ENCODE measurements at places on chromosomes 3 and 15.

DNA sequence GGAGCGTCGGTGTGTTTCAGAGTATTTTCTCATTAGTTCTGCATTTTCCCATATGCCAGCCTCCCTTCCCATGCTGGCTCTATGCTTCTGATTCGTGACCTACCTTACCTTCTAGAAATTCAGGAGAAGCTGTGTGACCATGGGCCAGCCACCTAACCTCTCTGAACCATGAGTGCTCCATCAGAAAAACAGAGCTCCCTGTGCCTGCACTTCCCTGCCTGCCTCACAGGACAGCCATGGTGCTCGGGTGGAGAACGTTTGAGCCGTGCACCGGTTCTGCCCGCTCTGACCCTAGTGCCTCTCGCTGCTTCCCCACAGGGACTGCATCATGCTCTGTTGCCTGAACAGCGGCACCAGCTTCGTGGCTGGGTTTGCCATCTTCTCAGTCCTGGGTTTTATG lies 74.5 kb upstream of the SLC6A1 start:
- DNase-seq = no peak

GRCh38 chr15:101049282-101049681 lies 130.1 kb downstream of the LRRK1 start:
- DNase-seq = no peak

DNA sequence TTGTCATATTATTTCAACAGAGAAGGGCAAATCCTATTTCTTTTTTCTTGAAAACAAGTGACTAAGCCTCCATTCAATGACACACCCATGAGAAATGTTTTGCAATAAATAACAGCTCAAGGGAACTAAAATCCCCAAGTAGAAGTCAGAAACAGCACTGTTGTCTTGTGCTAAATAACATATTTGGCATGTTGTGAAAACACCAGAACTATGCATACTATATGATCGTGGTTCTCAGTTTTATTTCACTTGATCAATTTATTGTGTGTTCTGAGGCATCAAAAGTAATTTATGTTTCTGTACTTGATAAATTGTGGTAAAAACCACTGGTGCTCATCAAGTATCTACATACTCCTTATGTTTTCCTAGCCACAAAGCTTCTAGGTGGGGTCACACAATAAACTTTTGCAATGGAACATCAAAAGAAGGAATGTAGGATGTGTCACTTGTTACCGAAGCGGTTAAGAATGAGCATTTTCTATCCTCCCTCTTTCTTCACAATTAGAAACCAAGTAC lies 691.7 kb upstream of the CBLB start:
- DNase-seq = no peak

- DNase-seq = no peak
These were observed 32.4 kb downstream of the GJD2 start for GRCh38 chr15:34722439-34722836.

DNA sequence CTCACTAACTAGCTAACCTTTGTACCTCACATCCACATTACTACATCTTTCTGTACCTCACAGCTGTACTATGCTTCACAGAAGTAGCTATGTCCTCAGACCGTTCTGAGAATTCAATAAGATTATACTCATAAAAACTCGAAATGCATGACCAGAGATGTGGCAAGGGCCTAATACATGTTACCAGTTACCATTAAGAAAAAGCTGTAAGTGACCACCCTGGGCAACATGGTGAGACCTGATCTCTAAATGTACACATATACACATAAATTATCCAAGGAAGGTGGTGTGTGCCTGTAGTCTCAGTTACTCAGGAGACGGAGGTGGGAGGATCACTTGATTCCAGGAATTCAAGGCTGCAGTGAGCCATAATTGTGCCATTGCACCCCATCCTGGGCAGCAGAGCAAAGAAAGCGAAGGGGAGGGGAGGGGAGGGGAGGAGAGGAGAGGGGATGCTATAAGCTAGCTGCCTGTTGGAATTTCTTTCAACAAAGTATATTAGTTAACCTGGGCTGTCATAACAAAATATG lies 482.6 kb upstream of the ZNF717 start:
- no peak for DNase-seq

DNA sequence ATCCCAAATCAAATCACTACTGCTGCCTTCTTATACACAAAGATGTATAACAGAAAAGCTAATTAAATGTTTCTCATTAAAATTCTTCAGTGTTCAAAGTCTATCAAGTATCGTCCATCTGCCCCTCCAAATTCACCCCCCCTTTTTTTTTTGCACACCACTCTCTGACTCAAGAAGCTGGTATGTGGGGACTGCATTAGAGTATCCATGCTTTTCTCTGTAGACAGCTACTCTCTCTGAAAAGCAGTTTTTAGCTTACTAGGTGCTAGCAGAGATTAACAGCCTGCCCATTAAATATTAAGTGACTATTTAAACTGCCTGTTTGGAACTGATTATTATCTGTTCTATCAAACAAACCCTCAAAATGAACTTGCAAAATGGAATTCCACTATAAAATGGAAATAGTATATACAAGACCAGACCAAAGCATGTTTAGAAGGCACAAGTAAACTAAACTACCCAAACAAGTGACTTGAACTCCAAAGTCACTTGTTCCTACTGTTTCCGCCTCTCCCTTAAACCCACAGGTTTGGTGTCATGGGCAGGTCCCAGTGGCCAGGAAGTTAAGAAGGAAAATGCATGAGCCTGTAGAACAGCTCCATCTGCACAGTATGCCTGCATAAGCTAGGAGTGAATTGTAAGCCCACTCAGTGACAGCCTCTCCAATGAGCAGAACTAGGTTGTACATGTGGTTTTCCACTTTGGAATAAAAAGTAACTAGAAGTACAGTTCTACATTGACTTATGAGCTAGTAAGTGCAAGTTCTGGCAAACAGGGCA lies 32.5 kb downstream of the GBE1 start:
- no peak for DNase-seq

GRCh38 chr15:29205186-29205585 lies 64.4 kb downstream of the NSMCE3 start:
- no peak for DNase-seq

- DNase-seq = no peak
These were observed 215.8 kb downstream of the ROBO1 start for GRCh38 chr3:79551997-79552396.

DNA sequence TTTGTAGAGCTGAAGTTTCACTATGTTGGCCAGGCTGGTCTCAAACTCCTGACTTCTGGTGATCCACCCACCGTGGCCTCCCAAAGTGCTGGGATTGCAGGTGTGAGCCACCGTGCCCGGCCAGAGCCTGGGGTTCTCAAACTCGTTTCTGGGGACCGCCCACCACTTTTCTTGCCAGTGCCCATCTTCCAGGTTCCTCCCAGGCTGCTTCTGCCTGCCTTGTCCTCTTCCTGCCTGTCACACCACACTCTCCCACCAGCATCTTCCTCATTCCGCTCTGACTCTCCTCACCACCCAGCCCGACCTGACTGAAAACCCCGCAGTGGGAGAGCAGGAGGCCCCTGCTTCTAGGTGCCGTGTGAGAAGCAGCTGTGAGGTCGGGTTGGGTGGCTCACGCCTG lies 3.1 kb upstream of the DYNLT2B start:
- no peak for DNase-seq

All from CD8-positive, alpha-beta memory T cell (primary cell).